ENCODE measurements at places on chromosomes 1 and 21.

DNA sequence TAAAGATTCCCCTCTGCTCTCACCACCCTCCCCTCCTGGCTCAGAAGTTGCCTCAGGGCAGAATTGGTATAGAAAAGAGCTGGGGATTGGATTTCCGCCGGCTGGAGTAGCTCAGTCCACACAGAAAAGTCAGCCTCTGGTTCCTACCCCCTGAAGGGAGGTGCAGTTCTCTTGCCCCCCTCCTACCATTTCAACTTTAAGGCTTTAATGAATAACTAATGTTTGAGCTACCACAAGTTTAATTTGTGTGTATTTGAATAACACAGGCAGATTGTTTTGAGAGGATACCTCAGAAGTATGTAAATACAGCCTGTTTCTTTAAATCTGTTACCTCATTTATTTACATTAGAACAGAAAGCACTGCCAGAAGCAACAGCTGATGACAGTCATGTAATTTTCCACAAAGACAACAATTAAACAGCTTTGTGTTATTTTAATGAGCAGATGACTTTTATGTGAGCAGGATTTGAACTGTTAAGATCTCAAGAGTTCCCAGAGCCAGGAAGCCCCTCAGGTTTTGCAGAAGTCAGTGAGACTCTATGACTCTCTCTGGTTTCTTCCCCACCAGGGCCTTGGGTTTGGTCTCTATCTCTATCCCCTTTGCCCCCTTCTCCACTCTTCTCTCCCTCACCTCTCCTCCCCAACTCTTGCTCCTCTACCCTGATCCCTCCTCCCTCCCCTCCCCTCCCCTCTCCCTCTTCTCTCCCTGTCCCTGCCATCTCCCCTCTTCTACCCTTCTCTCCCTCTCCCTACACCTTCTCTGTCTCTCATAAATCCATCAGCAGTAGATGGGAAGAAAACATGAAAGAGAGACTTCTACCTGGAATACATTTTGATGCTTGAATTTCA lies 26.3 kb downstream of the DUSP10 start:
- no peak for DNase-seq

DNA sequence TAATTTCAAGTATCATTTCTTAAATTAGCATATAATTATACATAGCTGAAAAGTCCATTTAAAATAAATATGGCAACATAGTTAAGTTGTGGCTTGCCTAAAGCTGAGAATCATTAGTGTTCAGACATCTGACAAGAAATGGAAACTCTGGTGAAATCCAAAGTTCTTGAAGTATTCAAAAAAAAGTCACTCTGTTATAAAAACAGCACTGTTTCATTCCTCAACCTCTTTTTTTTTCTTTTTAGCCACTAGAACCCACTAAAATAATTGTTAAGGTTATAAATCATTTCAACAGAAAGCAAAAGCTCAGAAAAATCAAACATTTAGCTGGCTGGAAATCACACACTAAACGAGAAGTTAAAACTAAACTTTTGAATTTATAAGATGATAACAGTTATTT lies 476.7 kb downstream of the LTN1 start:
- DNase-seq, result no peak

GRCh38 chr1:198340139-198340538 lies 183.3 kb downstream of the NEK7 start:
- no peak for DNase-seq

- no peak for DNase-seq
Measured at GRCh38 chr21:43734928-43735229, 15.9 kb downstream of the PDXK start.

DNA sequence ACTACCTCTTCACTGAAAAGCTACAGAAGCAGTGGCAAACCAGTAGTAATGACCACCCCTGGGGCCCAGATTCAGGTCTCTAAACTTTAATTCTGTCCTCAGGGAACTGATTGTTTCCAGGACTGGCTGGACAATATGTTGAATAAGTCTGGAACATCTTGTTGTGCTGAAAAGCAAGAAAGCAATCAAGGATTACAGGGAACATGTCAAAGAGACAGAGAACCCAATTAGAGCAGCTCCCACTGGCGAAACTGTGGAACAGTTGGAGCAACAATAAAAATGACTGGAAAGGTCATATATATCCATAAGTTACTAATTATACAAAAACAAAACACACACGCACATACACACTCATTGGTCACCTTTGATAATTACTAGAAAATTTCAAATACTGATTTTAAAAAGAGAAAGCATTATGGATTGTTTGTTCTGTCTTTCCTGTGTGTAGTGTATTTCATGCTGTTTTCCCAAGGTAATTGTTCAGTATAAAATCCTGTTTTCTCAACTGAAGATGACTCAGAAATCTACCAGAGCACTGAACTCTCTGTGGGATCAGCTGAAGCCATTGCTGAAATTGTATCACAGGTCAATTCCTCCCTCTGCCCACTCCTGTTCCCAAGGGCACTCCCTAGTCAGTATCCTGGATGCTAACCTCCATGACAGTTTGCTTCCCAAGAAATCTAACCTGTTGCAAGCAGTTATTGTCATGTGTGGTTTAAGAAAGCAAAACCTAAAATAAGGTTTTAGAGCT lies 83.6 kb upstream of the RGS1 start:
- no peak for DNase-seq

DNA sequence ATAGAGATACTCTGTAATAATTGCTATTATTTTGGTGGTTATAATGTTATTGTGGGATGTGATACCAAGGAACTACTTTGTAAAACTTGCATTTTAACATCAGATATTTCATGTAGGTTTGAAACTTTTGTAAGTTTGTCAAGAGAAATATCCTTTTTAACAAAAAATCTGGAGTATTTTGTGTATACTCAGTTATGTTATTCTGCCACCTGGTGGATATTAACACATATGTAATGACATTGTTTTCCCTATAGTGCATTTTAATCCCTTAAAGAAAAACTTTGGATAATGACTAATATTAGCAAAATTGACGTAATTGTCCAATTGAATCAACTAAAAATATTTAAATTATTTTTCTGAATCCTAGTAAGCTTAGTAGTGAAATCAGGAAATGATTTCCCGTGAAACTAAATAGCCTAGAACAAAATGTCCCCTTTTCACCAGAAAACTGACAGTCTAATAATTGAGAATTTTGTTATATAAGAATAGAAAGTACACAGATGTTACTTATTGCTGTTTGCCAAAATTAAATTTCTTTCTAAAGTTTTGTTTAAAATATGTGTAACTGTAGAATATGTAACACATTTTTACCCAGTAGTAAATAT lies 39.6 kb downstream of the KCTD3 start:
- no peak for DNase-seq

DNA sequence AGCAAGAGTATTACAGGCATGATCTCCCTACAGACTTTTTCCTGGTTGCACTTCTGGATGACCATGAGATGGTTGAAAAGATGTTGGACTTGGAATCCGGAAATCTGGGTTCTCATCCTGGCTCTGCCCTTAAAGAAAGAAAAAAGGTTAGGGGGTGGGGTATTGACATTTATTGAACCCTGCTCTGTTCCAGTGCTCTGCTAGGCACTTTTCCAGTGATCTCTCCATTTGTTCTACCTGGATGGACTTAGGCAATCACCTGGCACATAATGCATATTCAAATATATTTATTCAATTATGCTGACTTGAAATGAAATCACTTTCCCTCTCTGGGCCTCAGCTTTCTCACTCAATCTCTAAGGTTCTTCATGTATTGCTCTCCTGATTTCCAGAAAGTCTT lies 101.0 kb upstream of the NFIA start:
- DNase-seq, result no peak

DNA sequence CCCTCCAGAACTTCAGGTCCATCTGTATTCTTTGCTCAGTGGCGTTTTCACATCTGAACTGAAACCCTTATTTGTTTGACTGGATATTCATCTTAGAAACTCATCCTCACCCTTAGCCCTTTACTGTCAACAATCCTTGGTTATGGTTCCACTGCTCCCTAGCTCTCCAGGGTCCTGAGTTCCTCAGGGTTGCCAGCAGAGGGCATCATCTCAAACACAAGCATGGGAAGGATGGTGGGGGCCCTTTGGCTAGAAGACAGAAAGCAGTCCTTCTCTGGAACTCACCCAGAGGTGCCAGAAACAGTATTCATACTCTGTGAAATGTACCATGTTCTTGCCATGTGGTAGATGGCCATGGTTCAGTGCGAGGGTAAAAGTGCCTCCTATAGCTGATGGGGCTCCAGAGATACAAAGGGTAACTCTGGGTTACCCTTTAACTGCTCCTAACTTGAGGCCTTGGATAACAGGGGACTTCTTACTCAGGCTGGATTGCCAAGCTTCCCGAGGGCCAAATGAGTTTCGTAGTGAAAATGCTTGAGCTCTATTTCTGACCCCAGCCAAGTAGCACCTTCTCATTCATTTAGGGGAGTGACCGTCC lies 11.3 kb downstream of the NCSTN start:
- no peak for DNase-seq

GRCh38 chr1:167734841-167735240 lies 13.1 kb downstream of the MPZL1 start:
- no peak for DNase-seq

DNA sequence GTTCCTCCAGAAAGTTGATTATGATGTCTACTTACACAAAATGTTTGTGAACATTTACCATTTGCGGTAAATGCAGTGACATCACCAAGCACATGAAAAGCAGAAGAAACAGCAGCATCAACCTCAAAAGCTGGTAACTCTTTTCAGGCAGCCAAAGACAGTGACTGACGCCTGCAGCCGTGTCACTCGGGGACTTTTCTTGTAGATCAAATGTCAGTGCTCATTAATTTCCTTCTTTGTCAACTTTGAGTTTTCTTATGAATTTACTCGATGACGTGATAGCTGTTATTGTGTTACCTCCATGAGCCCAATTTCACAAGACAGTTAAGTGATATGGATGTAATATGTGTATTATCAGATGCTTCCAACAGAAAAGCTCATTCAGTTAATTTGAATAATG lies 92.5 kb downstream of the RIPK4 start:
- DNase-seq, result no peak

GRCh38 chr1:186091222-186091720 lies 283.8 kb downstream of the TPR start:
- no peak for DNase-seq

- DNase-seq, result no peak
Measured at GRCh38 chr1:177864538-177865305, 105.1 kb downstream of the SEC16B start.

DNA sequence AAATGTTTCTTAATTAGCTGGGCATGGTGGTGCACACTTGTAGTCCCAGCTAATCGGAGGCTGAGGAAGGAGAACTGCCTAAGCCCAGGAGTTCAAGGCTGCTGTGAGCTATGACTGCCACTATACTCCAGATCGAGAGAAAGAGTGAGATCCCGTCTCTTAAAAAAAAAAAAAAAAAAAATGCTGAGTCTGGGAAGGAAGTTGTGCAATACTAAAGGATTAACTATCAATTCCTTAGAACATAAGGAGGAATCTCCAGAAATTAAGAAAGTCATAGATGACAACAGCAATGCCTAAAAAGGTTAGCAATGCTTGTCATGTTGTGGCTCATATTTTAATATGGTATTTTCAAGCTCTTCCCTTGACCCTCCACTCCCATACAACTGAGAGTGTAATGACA lies 5.3 kb downstream of the LUZP1 start:
- no peak for DNase-seq

- DNase-seq, result peak; percentile 46
Measured at GRCh38 chr1:110338309-110338885, 780 bp upstream of the RBM15 start.

GRCh38 chr1:84668185-84668584 lies 22.1 kb downstream of the SSX2IP start:
- DNase-seq, result no peak

- no peak for DNase-seq
Measured at GRCh38 chr1:84846387-84846786, 46.6 kb downstream of the LPAR3 start.

GRCh38 chr1:5244631-5245285 lies 590.3 kb downstream of the AJAP1 start:
- no peak for DNase-seq

DNA sequence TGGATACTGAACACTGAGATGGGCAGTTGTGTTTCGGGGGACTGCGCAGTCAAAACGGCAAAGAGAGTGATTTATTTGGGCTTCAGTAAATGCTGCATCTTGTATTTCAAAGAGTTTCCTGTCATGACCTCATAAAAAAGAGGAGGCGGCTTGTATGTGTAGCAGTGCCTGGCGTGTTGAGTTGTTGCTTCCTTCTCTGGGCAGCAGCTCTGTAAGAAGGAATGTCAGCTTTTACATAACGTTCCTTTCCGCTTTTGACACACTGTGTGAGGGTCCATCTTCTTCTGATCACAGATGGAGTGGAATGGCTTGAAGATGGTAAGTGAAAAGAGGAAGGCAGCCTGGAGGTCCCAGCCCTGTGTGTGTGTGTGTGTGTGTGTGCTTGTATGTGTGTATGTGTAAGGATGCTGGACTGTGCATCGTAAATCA lies 941 bp downstream of the ELAVL4 start:
- no peak for DNase-seq

GRCh38 chr1:161962091-161962887 lies 61.4 kb downstream of the OLFML2B start:
- DNase-seq, result peak; percentile 76

- DNase-seq, result no peak
Measured at GRCh38 chr1:200909071-200909470, 14.4 kb downstream of the INAVA start.

DNA sequence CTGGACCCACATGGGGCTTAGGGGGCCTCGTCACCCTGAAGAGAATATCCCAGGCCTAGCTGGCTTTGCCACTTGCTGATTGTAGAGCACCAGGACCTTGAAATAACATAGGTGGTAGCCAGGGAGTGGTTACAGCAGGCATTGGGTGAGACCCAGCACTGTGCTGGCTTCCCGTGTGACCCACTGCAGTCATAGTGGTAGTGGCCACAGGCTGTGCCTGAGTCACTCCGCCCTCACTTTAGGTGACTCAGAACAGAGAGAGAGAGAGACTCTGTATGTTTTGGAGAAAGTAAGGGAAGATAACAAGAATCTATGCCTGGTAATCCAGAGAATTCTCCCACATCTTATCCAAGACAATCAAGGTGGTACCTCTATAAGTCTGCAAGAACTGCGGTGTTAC lies 98.7 kb upstream of the LHX8 start:
- DNase-seq, result no peak

DNA sequence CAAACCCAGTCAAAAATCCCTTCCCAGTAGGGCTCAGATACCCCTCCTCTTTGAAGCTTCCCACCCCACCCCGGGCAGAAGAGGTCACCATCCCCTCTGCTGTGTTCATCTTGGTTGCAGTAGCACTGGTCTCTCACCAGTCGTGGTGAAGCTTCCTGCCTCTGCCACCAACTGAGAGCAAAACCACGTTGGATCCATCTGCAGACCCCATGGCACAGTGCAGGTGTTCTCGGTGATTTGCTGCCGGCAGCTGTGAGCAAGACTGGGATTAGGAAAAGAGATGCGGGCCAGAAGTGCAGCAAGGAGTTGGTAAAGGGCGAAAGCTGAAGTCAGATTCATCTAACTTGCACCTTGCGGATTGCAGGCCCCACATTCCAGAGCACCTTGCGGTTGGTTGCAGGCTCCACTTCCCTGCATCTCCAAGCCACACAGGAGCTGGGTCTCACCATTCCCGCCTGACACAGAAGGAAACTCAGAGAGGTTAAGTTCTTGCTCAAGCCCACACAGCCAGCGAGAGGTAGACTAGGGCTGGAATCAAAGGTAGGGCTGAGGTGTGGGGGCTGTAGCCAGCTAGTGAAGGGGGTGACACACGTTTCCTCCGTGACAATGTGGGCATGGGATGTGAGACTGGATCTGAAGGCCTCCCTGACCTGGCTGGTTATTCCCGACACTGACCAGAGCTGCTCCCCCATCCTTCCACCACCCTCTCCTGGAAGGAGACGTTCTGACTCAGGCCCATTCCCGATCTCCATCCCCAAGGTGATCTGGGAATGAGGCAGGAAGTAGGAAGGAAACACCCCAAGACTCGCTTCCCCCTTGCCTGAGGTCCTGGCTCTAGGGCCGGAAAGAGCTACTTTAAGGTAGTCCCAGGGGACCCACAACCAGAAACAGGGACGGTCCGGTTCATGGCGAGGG lies 3.3 kb upstream of the FAM110D start:
- no peak for DNase-seq
